ENCODE measurements at places on chromosomes 2 and 18.

DNA sequence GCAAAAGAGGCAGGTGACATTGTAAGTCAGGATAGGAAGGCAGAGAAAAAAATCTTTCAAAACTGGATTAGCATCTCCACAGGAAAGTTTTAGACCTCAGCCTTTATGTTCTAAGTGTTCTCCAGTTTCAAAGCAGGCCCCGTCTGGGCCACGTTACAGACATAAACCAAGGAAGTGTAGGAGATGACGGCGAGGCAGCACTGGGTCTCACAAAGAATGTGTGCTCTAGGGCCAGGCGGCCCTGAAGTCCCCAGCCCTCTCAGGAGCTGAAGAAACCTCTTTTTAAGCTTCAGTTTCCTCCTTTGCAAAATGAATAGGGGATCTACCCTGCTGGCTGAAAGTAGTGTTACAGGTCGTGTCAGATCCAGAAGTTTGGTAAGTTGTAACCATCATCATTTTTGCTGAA is 81.7 kb downstream of the SPRED2 start:
- DNase-seq: no peak

DNA sequence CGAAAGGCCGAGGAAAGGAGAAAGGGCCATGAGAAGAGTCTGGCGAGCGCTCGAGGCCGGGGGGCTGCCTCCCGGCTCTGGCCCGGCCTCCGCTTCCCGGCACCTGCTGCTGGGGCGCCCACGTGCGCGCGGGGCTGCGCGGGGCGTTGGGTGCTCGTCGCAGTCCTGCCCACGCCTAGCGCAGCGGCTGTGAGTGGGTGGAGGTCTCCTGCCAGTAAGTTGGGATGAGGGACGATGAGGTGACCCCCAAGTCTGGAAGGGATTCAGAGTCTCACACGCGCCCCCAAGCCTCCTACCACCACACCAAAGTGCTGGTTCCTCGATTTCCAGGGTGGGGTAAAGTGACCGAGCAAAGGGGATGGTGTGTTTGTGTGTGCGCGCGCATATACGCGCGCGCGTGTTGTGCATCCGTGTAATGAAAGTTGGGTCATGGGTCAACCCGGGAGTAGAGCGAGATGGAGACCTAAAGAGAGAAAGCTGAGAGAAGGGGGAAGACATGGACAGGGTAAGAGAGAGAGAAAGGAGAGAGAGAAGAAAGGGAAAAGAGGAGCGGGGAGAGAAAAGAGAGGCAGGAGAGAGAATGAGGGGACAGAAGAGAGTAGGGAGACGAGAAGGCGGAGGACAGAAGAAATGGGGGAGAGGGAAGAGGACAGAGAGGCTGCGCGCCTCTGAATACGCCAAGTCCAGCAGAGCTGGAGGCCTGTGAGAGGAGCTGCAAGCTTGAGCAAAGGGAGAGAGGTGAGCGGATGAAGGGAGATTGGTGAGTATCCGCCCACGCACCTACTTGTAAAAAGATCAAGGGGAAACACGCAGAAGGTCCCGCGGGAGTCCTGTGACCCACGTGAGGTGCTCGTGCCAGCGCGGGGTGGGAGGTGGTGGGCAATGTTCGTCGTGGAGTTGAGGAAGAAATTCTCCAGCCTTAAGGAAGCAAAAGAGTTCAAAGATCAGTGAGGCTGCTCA is 1.7 kb upstream of the NETO1 start:
- DNase-seq: no peak

DNA sequence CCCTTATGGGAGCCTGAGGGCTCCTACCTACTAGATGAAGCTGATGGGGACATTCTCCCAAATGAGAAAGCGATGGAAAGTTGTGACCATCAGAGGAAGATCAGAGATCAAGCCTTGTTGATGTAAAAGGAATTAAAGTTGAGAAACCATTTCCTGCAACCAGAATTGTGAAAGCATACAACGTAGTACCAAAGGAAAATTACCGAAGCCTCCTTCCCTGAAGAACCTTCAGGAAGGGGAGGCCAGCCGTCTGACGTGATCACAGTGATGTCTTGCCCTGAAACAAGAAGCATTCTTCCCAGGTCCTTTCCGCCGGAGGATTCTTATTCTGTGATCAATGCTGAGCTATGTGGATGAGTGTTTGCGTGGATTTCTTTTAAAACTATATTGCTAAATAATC is 211.6 kb upstream of the TNP1 start:
- DNase-seq: no peak

- DNase-seq: no peak
Observed at GRCh38 chr2:233816334-233816733, 38.0 kb downstream of the HJURP start.

DNA sequence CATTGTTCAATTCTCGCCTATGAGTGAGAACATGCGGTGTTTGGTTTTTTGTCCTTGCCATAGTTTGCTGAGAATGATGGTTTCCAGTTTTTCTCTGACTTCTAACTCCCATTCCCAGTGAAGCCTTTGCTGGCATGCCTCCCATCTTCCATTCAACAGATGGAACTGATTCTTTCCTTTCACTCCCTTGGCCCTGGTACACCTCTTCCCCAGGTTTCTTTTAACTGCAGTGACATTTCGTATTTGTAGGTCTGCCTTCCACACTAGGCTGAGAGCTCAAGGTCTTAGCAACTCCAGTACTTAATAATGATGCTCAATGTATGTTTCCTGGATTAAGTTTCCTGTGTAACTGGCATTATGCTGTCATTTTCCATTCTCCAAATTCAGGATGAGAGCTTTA is 48.5 kb downstream of the GAREM1 start:
- no peak for DNase-seq

GRCh38 chr2:127357591-127357990 is 30.2 kb downstream of the MAP3K2 start:
- DNase-seq: no peak

DNA sequence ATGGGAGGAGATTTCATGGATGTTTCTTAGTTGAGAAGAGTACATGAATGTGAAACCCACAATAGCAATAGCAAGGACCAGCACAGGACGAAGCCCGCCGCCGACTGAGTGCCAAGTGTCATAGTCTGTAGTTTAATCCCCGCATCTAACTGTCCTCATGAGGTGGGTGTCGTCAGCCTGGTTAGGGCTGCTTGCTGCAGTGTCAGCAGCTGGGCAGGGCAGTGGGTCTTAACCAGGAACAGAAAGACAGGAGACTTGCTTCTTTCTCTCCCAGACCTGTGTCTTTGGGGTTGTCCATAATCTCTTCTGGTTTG is 146.6 kb downstream of the VAPA start:
- DNase-seq: no peak

- no peak for DNase-seq
Observed at GRCh38 chr18:45962461-45962860, 4.7 kb downstream of the EPG5 start.

- DNase-seq: no peak
Observed at GRCh38 chr18:58758046-58758445, 86.8 kb downstream of the MALT1 start.
